ENCODE measurements at places on chromosomes 11 and 22.
A peak's percentile ranks its signal among the peaks of the same experiment; 100 is the strongest.

- no peak for DNase-seq
Measured at GRCh38 chr11:73957654-73958361, 7.0 kb downstream of the DNAJB13 start.

DNA sequence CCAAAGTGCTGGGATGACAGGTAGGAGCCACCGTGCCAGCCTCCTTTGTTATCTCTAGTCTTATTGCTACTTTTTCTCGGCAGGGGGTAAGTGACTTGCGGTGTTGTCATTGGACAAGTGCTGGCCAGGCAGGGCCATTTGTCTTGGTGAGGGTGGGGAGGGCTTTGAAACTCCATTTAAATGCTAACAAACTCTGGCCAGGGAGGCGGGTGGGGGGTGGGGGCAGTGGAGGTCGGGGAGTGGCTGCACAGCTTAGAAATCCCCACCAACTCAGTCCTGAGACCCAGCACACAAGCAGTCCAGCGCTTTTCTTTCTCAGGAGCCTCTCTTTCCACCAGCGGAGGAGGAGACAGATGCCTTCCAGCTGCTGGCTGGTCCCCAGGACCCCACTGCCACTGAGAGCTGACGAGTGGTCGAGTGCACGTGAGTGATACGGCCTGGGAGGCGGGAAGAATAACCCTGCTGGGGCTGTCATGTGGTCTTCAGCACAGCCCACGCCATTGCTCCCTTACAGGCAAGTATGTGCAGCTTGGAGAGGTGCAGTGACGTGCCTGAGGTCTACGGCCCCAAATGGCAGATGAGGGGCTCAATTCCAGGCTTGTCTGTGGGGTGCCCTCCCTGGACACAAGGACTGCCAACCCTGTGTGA, 24.2 kb upstream of the OSBPL5 start:
- DNase-seq, result peak; percentile 45

- no peak for DNase-seq
Measured at GRCh38 chr11:77580712-77581337, 8.9 kb upstream of the AQP11 start.

- no peak for DNase-seq
Measured at GRCh38 chr11:28871090-28871489, 762.9 kb downstream of the METTL15 start.

DNA sequence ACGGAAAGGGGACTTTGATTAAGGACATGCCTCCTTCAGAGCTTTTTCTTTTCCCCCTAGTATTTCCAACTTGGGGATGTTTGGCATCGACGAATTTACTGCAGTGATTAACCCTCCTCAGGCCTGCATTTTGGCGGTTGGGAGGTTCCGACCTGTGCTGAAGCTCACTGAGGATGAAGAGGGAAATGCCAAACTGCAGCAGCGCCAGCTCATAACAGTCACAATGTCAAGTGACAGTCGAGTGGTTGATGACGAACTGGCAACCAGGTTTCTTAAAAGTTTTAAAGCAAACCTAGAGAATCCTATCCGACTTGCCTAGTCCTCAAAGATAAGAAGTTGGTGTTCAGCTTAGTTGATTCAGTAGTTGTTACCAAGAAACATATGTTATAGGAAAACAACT, 78.4 kb downstream of the PDHX start:
- no peak for DNase-seq

DNA sequence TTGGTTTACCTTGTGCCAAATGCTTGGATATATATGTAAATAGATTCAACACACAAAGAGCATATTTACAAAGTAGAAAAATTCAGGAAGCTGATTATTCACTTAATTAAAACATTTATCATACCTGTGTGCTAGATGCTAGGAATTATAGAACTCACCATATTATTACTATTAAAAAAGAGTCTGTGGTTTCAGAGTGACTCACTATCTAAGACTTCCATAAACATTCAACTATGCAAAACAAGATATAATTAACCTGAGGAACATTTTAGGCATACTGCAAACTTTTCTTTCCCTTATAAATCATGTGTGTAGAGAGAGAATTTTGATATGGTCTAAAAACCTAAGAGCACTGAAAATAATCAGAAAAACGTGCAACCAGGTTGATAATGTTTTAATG, 27.3 kb downstream of the CTSC start:
- no peak for DNase-seq

DNA sequence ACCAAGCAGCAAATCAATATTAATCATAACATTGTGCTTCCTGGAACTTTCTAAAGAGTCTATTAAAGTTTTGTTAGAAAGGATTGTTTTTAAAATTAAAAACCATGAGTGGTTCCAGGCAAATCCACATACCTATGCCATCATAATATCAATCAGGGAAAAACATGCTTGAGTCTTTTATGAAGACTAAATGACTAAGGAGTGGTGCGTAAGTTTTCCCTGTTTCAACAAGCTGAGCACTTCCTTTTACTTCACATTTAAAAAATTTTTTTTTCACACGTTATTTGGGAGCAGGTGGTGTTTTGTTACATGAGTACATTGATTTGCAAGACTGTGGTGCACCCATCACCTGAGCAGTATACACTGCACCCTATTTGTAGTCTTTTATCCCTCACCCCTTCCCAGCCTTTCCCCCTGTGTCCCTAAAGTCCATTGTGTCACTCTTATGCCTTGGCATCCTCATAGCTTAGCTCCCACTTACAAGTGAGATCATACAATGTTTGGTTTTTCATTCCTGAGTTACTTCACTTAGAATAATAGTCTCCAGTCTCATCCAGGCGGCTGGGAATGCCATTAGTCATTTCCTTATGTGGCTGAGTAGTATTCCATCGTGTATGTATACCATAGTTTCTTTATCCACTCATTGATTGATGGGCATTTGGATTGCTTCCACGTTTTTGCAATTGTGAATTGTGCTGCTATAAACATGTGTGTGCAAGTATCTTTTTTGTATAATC, 1190.3 kb upstream of the RAG2 start:
- no peak for DNase-seq

DNA sequence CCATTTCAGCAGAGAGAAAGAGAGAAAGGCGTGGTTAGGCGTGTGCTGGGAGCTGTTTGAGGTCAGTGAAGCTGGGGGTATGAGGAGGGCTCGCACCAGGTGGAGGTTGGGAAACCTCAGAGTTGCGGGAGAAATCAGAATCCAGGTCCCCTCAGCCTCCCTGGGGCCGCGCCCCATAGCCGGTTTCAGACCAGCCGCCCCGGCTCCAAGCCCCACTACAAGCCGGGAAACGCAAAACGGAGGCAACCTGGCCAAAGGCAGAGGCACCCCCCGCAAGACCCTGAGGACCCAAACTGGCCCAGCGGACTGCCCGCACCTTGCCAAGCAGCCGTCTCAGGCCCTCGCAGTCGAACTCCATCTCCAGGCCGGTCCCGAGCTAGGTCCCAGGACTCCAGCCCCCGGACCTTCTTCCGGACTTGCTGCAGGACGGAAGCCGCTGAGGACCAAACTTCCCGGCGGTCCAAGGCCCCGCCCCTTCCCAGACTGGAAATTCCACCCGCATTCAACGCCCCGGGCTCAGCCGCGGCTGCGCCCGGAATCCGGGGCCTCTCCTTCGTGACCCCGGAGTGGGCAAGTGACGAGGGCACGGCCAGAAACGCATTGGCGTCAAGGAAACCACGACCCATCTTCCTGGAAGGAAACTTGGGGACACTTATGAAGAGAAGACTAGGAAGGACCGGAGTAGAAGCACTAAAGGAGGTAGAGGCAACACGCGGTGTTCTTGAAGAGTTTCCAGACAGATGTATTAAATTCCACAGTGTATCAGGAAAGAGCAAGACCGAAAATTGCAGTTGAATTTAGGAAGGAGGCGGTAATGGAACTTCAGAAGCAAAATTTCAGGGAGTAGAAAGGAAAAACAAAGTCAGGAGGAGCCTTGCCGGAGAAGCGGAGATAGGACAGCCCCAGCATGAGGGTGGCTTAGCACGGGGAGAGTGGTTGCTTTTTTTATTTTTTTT, at the start of gene UEVLD:
UEVLD (minus strand) TSS at position 438 of the 956 bp plus-strand sequence; CDS start at position 358, 80 bp downstream.
- DNase-seq, result peak; percentile 93

DNA sequence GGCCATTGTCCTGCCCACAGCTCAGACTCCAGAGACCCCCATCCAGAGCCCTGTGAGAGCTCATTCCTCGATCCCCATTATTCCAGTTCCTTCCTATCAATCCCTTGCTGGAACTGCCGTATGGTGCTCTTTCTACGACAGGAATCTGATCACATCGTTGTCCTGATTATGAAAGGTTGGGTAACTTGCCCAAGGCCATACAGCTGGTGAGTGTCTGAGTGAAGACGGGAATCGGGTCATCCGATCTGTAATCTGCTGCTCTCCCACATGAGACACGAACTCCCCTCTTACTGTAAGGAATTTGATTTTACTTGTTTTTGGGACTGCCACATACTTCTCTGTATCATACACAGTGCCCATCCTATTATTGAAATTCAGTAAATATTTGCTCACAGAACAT, 149.1 kb downstream of the OPCML start:
- no peak for DNase-seq

DNA sequence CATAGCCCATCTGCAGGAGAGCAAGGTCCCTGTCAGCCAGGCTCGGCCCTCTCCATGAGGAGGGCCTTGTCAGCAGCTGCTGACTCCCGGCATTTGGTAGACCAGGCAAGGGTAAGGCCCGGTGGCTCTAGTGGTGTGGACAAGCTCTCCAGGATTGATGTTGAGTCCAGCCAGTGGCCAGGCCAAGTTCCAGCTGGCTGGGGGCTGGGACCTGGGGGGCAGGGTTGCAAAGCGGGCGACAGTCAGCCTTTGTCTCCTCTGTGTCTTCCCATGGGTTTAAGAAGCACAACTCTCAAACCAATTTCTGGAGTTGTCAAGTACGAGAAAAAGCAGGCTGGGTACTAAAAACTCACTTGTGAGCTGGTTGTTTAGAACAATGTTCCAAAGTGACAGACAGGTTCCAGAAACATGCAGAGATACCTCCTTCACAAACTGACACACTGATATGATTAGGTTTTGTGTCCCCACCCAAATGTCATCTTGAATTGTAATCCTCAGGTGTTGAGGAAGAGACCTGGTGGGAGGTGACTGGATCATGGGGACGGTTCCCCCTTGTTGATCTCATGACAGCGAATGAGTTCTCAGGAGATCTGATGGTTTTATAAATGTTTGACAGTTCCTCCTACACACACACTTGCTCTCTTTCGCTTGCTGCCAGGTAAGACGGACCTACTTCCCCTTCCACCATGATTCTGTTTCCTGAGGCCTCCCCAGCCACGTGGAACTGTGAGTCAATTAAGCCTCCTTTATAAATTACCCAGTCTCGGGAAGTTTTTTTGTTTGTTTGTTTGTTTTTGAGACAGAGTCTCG, 52.3 kb upstream of the SERPIND1 start:
- DNase-seq, result no peak

- no peak for DNase-seq
Measured at GRCh38 chr11:11401960-11402535, 49.0 kb upstream of the CSNK2A3 start.

DNA sequence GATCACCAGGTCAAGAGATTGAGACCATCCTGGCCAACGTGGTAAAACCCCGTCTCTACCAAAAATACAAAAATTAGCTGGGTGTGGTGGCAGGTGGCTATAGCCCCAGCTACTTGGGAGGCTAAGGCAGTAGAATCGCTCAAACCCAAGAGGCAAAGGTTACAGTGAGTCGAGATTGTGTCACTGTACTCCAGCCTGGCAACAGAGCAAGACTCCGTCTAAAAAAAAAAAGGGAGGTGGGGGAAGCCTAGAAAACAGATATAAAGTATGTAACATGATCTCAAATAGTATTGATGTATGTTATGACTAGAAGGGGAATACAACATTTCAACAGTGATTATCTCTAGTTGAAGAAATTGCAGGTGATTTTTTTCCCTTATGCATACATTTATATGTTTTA, 61.4 kb downstream of the SLC1A2 start:
- DNase-seq, result no peak

DNA sequence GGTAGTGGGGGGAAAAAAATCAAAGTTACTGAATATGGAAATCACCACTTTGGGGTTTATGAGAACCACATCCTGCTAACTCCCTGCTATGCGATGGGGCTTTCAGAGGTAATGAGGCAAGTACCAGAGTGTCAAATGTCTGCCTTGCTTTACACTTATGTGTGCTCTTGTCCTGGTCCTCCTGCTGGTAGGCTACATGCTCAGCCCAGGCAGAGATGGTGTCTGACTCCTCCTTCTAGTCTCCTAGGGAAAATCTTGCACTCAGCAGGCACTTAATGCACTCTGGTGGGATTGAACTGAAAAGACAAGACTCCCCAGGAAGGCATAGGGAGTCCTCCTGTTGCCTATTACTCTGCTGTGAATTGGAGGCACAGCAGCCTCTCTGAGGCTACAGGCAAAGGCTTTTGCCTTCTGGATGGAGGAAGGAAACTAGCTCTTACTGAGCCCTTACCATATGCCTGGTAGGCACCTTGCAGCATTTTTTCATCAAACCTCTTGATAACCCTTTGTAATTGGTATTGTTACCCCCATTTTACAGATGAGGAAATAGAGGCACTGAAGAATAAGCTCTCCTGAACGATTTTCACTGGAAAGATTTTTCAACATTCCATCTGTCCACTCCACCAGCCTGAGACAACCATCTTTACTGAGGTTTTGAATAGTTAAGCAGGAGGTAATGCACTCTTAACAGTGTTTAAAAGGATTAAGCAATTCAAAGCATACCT, 132.1 kb upstream of the PAX6 start:
- DNase-seq, result no peak

DNA sequence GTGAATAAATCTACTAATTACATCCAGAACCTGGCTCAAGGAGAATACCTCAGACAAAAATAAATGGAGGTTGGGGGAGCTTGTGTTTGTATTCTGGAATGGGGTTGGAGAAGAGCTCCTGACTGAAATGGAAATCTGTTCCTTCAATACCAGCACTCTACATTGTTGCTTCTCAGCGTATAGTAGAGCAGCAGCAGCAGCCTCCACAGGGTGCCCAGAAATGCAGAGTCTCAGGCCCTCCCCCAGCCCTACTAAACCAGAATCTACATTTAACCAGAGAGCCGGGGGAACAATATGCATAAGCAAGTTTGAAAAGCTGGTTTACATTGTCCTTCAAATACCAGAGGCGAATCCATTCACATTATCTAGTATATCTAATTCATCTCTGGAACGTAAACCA, 474.8 kb downstream of the NTM start:
- DNase-seq, result no peak

DNA sequence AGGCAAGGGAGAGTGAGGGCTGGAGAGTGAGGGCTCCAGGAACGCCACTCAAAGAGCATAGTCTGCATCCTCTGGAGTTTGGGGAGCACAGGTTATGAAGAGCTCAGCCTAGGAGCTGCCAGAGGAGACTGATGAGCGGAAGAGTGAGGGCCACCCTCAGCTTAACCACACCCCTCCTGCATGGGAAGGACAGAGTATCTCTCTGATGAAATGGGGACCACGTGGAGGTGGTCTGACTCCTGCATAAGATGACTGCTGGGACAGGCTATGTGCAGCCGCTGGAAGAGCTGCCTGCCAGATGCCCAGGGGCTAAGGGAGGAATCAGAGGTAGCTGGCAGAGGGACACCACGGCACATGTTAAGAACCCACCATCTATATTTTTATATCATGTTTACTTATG, 162.9 kb upstream of the POU2AF2 start:
- DNase-seq, result no peak
